ENCODE measurements at places on chromosomes 1 and 21.

DNA sequence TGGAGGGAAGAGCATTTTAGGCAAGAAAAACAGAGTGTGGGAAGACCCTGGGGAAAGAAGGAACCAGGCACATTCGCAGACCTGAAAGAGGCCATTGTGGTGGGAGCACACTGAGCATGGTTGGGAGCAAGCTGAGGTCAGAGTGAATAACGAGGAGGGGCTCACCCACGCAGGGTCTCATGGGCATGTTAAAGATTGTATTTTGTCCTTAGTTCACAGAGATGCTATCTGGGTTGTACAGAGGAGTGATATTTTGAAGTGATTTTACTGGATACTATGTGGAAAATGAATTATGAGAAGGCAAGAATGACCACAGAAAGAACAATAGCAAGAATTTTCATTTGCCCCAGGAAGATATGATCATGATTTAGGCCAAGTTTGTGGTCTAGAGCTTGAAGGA, 578.3 kb upstream of the NR5A2 start:
- DNase-seq = no peak

DNA sequence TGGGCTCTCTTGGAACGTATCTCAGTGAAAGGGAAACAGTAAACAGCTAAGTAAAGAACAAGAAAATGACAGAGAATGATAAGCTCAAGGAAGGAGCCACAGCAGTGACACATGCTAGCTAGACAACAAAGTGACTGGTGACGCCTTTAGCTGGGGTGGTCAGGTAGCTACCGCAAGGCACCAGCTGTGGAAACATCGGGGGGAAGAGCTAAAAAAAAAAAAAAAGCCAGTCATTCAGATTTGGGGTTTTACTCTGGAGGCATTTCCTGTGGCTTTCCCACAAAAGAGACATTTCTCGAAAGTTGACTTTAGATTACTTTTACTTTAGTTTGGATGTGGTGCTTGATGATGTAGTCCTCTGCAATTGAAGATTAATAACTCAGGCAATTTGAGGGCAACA, 2.1 kb downstream of the FHAD1 start:
- DNase-seq = peak; percentile 76

- no peak for DNase-seq
Observed at GRCh38 chr1:46529031-46529630, 22.3 kb downstream of the KNCN start.

GRCh38 chr1:235980976-235981375, 83.9 kb downstream of the NID1 start:
- peak; percentile 47 for DNase-seq

- no peak for DNase-seq
Observed at GRCh38 chr21:46091118-46091517, 6.8 kb upstream of the COL6A2 start.

DNA sequence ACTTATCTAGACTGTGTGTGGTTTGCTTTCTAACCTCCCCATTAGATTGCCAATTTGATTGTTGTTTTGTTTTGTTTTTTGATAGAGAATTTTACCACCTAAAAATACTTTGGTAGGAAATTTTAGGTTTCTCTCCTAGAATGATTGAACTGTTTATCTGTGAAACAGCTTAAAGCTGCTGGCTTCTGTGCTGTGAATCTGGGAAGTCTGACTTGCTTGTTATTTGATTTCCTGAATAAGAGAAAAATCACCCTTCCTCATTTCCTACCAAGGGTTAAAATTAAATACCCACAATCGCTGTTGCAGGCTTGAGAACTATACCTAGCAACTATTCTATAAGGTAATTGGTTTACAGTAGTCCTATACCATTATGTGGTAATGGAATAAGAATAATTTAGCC, 198.9 kb upstream of the CACYBP start:
- peak; percentile 7 for DNase-seq

DNA sequence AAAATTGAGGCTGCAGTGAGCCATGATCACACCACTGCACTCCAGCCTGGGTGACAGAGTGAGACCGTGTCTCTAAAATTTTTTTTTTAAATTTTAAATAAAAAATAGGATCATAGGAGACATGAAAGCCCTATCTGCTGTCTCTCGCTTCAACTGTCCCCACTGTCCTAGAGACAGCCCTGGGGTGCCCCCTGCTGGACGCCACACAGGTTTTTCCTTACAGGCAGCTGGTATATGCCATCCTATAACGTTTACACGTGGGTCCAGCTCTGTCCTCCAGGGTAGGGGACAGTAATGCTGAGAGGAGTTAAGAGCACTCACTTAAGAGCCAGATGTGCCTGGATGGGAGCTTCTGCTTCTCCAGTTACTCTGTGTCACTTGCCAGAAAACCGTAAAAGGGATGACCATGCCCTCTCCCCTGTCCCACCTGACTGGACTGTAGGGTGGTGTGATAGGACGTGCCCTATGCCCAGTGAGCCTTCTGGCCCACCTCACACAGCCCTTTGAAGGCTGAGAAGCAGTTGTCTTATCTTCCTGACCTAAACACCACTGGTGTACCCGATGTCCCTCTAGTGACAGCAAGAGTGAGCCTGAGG, 8.5 kb downstream of the FBXO2 start:
- peak; percentile 92 for DNase-seq

DNA sequence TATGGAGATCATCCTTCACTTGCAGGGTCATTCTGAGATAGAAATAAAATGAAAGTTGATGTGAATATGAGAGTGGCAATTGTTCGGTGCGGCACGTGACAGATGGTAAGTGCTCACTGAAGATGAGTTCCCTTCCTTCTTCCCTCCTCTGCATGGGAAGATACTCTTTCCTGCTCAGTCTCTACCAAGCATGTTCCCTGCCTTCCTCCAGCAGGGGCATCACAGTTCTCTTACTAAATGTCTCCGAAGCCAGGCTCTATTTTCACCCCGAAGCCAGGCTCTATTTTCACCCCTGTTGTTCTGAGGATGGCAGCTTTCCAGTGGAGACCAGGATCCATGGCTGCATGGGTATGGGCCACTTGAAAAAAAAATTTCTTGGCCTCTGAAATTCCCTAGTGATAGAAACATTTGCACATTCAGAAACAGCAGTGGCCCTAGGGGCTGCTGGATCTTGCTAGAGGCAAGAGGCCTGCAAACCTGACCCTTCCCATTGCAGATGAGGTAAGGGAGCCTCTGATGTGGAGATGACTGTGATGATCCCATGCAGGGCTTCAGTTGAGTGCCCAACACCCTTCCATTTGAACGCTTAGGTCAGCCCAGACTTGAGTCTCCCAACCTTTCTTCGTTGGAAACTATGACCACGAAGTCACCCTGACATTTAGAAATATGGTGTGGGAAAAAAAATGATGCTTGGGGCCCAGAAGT, 123.7 kb upstream of the HMGB4 start:
- no peak for DNase-seq
